ENCODE measurements at places on chromosomes 12 and 14.
A peak's percentile ranks its signal among the peaks of the same experiment; 100 is the strongest.

DNA sequence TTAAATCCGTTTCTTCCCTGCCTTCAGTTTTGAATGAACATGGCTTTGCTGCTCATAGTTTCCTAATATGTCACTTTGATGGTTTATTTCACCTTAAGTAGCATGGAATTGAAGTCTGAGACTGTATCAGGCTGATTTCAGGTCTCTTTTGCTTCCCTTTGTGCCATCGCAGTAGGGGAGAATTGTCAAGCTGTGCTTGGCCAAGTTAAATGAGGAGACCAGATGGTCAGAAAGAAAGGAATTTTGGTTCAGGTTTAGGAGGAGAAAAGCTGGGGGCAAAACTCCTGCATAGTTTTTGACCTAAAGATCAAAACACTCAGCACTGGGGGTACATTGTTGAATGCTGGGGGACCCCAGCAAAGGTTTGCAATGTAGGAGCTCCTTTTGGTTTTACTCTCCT lies 398.4 kb downstream of the NUAK1 start:
- no peak for DNase-seq

DNA sequence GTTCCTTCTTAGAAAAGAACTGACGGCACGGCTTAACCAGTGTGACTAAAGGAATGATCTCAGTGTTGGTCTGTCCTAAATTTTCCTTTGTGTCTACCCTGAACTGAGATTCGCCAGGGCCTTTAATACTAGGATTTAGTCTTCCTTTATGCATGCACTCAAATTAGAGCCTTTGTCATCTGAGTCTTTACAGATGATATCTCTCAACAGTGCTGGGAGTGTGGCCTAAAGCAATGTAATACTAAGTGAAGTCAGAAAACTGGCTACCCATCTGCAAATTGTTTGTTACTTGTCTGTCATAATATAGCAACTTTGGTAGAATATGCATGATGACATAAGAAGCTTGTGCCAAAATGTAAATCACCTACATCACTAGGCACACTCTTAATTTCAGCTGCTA lies 95.4 kb downstream of the PTPRO start:
- DNase-seq, result no peak

DNA sequence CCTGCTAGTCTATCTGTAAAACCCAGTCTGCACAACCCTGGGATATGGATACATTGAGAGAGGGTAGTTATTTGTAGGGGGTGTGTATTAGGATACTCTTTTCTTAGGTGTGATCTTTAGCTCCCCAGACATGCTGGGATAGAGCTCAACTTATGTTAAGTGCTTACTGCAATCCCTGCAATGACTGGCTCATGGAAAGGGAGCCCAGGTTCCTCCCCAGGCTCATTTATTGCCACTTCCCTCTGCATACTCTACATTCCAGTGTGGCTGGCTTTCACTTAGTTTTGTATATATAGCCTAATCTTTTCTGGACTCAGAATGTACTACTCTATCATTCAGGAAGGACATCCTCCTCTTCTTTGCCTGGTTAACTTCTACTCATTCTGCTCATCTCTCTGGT lies 172.0 kb downstream of the SYT10 start:
- DNase-seq, result no peak

DNA sequence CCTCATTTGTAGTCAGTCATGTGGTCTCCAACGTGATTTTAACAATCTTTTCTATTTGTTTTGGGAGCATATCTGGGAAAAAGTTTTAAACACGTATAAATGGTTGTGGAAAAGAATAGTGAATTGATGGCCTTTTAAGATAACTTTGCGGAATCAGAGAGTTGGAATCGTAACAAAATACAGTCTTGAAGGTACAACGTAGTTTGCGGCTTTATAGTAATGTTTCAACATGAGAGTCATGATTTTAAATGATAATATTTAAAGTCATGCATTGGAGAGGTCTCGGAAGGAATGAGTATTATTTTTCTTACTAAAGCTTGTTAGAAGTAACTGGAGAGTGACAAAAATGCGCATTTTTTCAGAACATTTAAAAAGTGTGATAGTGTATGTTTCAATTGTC lies 1.6 kb downstream of the AEBP2 start:
- no peak for DNase-seq

GRCh38 chr14:58275527-58276190 lies 22.7 kb upstream of the ARID4A start:
- no peak for DNase-seq

GRCh38 chr14:85115921-85116320 lies 414.0 kb upstream of the FLRT2 start:
- DNase-seq, result peak; percentile 56

DNA sequence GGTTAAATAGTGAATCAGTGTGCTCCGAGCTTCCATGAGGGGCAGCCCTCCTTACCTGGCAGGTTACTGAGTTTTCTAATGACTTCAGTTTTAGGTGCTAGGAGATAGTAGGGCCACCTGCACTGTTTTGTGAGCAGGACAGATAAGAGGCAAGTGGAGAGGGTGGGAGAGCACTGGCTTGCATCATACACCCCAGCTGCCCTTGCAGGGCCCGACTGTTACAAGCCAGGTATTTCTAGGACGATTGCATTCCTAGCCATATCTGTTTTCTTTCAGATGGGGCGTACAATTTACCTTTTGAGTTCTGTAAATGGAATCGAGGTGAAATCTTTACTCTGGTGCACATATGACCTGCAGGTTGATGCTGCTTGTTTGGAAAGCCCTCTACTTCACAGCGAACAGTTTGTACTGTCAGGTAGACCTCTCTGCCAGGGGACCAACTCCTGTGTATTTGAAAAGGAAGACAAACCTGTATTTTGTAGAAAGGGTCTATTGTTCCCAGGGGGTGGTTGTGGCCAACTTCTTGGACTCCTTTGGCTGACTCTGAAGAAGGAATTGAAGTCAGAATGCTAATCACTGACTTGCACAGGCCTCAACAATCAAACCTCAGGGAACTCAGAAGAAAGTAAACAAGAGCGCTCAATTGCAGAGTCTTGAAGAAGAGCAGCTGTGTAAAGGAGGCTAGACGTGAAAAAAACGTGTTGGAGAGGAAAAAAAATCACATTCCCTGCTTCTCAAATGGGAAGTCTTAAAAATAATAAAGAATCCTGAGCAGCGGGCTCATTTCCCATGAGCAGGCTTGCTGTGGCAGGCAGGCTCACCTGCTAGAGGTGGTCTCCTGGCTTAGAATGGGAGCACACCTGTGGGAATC lies 57.3 kb downstream of the ETV6 start:
- no peak for DNase-seq

DNA sequence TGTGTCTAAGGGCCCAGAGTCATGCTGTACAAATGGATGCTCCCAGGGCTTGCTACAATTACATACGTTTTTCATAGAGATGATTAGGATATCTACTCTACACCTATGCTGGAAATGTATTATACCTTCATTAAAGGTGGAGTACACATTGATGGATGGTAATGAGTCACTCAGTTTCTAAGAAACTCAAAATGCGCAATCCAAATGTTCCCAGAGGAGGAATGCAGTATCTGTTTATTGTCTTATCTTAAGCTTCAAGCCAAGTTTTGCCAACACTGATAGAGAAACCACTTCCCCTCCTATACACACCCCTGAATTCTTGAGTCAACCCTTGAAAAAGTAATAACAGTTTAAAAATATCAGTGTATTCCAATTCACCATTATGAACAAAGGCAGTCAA lies 266.6 kb upstream of the FAR2 start:
- no peak for DNase-seq
